AG10803 (cell line): ENCODE measurements at places on chromosomes 6 and 20.
A peak's percentile ranks its signal among the peaks of the same experiment; 100 is the strongest.

DNA sequence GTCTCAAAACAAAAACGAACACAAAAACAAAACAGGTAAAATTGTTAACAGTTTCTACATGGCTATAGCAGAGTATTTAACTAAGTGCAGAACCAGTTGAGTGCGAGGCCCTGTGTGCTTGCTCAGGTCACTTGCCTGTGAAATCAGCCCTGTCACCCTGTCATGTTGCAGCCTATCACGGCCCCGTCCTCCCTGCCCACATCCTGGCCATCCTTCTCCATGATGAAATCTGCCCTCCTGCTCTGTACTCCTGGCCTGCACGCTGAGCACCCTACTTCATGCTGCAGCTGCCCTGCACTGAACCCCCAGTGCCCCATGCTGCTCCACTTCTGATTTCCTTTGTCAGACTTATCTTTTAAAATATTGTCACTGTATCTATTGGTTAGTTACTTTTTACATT, 62.4 kb downstream of the DTD1 start:
- no peak for DNase-seq

DNA sequence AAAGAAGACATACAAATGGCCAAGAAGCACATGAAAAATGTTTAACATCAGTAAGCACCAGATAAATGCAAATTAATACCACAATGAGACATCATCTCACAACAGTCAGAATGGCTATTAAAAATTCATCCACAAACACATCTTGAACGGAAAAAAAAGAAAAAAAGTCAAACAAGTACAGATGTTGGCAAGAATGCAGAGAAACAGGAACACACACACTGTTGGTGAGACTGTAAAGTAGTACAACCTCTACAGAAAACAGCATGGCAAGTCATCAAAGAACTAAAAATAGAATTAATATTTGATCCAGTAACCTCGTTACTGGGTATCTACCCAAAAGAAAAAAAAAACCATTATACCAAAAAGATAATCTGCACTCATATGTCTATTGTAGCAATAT, 6.5 kb downstream of the STX7 start:
- no peak for DNase-seq

GRCh38 chr6:34041385-34041784, 104.5 kb downstream of the GRM4 start:
- DNase-seq: no peak

GRCh38 chr6:139565591-139565990, 191.1 kb upstream of the CITED2 start:
- no peak for DNase-seq

DNA sequence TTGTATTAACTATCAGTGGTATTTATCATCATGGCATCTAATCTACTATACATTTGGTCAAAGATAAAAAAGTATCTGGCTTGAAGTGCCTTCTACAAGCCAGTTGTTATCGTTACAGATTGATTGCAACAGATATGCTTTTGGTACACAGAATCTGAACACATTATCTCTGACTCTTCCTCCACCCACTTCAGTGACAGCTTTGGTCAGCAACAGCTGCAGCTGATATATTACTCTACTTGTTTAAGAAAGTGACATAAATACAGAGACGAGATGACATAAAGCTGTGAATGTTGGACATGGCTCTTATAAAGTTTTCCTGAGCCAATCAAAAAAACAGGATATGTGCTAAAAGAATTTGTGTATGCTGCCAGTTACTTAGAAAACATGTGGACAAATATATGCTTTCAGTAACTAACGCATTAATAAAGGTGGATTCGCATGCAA, 77.6 kb downstream of the HIVEP2 start:
- DNase-seq: no peak

DNA sequence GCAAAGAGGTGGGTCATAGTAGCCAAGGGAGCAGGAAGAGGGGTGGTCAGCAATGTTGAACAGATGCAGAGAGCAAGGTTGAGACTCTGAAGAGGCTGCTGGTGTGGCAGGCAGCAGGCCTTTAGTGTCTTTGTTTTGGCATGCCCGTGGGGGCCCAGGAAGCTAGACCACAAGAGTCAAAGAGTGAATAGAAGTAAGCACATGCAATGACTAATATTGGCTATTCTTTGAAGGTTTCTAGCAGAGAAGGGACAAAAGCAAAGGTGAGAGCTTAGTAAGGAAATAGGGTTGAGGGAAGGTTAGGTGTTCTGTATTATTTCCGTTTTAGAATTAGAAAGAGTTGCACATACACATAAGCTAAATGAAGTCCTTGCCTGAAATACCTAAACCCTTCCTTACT, 18.8 kb downstream of the TDRD6 start:
- DNase-seq: no peak

DNA sequence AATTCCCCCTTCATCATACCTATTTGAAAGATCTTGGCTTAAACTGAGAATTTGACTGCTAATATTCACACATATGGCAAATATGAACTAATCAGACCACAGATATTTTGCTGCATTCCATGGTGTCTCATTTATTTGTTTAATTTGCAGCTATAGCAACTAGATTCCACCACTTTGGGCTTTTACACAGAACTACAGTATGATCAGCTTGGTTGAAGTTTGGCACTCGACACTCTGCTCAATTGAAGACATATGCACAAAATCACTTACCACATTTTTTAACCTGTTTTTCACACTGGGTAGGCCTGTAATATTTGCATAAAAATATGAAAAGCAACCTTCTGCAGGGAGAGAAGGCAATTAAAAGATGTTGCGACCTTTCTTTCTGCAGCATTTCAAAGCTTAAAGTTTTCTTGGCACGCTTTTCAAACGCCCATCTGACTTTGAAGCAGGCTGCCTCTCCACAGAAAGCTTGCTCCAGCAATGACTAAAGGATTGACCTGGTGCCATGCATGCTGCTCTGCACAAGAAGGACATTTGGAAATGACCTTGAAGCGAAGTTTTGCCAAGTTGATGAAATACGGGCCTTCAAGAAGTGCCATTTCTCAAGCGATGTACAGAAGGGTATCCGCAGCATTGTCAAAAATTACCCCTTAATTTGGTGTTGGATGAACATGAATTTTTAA, 126.7 kb downstream of the AIG1 start:
- peak; percentile 99 for DNase-seq

DNA sequence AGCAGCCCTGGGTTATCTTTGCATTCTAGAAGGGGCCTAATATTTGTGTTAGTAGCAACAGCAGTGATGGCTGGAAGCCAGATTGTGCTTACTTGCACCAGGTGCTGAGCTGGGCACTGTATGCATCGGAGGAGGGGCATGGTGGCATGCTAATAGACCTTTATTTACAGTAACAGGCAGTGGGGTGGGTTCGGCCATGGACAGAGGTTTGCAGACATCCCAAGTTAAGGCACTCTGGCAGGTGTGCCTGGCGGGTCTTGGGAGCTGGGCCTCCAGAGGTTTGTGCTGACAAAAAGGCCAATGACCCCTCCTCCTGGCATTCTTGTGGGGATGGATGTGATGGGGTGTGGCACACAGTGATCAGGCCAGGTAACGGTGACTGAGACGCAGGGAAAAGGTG, 39.0 kb upstream of the CD93 start:
- DNase-seq: no peak

GRCh38 chr20:39105551-39105950, 143.4 kb downstream of the DHX35 start:
- DNase-seq: no peak

- DNase-seq: peak; percentile 44
Measured at GRCh38 chr6:71190809-71191208, 97.8 kb upstream of the OGFRL1 start.

DNA sequence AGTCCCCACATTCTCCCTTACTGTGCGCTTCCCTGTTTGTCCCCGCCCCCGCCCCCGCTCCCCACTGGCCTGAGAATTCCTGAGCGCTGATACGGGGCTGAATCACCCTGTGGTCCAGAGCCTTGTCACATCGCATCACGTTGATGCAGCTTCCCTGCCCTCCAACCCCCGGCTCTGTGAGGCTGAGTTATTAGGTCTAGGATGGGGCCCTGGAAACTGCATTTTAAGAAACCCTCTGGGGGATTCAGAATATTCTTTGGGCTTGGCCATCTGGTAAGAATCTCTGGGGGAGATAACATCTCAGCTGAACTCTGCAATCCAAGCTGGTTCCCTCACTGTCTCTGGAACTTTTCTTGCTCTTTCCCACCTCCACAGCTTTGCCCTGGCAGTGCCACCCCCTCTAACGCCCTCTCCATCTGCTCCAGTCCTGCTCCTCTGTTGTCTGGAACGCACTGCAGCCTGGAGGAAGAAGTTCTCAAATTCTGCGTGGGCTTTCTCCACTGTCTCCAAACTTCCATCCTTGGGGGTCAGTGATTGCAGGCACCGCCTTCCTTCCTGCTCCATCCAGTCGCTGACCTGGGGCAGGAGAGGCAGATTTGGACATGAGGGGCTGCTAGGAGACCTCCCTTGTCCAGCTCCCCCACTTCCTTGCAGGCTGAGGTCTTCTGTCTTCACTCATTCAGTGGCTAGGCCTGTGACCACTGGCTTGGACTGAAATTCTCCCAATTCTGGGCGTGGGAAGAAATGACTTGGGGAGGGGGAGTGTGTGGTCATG, 42.6 kb downstream of the KIAA1755 start:
- DNase-seq: peak; percentile 95

- no peak for DNase-seq
Measured at GRCh38 chr20:56691325-56691998, 62.4 kb downstream of the TFAP2C start.

DNA sequence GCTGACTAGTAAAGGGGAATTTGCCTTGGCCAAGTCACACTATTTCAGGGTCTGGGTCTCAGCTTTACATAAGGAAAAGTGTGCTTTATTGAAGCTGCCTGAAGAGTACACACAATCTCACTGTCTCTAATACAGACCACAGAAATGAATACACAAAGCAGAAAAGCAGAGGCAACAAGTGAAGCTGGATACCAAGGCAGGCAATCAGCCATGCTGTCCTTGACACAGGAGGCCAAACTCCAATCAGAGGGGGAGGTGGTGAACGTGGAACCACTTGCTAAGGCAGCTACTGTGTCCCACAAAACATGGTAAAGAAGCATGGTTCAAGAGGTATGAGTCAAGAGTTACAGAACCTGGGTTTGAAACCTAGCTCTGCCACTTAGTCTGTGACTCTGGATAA, 21.8 kb upstream of the CCND3 start:
- DNase-seq: no peak

DNA sequence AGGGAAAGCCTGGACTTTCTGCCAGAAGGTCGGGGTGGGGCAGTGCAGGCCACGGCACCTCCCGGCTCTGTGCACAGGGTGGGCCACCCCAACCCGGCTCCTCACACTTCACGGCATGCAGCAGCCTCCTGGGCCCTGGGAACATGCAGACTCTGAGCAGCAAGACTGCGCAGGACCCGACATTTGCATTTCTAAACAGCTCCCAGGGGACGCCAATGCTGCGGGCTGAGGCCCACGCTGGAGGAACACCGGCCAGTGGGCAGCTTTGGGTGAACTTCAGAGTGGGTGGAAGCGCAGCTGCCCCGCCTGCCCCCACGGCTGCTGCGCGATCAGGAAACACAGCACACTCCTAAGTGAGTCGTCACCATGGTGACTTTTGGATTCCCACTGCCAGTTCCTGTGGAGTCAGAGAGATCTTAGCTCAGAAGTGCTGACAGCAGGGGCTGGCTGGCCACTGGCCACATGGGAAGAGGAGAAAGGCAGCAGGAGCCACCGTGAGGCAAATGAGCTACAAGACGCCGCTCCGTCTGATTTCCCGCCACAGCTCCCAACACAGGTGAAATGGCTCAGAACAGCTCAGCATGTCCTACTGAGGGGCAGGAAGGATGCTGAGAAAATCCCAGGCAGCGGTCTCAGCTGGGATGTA, 52.1 kb downstream of the RNASET2 start:
- no peak for DNase-seq

DNA sequence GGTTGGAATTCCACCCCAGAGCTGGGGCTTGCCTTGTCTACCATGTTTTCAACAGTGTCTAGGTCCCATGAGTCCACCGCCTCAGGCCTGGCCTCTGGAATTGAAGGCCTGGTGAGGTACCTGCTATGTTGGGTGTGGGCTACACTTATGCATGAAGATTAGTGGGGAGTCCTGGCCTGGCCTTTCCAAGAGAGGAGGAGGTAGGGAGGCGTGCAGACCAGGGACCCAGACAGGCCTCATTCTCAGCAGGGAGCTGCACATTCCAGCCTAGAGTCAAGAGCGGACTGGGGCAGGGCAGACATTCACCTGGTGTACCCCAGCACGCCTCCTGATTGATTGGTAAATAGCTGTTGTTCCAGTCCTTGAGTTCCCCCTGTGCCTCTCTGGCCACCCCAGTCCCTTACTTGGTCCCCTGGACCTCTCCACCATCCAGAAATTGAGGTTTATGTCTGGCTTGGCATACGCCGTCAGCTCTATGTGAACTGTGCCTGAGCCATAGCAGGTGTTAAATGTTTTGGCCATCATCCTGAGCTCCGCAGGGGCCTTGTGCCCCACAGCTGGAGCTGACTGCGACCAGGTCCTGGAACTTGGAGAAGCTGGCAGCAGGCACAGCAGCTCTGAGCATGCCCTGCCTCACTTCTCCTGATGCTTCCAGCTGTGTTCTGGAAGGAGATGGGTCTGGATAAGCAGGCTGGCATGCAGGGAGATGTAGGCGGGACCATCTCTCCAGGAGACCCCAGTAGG, 8.2 kb upstream of the VEGFA start:
- DNase-seq: no peak

DNA sequence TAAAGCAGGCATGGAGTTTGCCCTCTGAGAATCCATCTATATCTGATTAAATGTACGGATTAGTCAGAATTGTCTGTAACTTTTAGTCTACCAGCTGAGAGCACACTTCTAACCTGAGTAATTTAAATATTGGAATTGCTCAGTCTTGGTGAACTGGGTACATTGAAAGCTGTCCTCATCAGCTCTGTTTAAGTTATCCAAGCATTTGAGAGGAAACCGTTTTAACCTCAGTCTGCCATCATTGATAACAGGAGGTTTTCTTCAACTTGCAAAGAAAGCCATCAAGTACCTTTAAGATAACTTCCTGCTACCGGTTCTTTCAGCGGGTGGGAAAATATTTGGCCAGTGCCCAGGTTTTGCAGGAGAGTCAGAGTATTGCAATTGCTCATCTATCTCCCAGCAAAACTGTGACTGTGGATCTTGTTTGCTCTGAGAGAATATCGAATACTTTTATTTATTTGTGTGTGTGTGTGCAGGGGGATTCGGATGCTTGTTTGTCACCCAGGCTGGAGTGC, 31.1 kb upstream of the F13A1 start:
- no peak for DNase-seq

- no peak for DNase-seq
Measured at GRCh38 chr20:22495172-22495571, 89.2 kb downstream of the FOXA2 start.
